ENCODE measurements at places on chromosomes 2 and 18.

DNA sequence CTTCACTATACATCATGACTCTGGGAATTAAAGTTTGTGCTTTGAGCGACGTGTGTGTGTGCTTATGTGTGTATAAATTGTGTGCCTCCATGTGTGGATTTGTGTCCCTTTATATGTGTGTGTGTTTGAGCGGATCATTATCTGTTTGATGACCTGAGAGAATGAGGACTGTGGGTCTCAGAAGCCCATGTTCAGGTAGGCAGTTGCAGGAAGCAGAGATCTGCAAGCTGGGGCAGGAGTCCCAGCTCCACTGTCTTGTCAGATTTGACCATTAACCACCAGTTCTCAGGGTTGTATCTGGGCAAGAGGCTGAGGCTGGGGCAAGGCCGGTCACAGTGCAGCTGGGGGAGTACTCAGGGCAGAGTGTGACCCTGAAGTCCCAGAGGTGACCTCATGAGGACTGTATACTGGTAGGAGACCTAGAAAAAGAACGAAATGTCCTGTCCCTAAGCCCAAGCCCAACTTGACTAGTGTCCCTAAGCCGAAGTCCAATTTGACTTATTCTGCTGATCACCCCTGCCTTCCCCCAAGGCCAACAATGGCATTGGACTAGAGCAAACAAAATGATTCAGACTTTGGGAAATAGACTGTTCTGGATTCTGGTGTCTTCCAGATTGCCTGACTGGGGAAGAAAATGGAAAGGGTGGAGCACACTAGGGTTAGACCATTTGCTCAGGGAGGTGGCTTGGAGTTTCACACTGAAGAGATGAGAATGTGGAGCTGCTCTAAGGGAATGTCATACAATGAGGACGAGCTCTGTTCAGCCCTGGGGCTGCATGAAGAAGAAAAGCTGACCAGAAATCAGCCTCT, 28.1 kb downstream of the RHOB start:
- DNase-seq: no peak

GRCh38 chr18:75086494-75087034, 122.4 kb downstream of the PTGR3 start:
- DNase-seq: no peak

- no peak for DNase-seq
These were observed 13.6 kb downstream of the TWSG1 start for GRCh38 chr18:9348079-9348671.

DNA sequence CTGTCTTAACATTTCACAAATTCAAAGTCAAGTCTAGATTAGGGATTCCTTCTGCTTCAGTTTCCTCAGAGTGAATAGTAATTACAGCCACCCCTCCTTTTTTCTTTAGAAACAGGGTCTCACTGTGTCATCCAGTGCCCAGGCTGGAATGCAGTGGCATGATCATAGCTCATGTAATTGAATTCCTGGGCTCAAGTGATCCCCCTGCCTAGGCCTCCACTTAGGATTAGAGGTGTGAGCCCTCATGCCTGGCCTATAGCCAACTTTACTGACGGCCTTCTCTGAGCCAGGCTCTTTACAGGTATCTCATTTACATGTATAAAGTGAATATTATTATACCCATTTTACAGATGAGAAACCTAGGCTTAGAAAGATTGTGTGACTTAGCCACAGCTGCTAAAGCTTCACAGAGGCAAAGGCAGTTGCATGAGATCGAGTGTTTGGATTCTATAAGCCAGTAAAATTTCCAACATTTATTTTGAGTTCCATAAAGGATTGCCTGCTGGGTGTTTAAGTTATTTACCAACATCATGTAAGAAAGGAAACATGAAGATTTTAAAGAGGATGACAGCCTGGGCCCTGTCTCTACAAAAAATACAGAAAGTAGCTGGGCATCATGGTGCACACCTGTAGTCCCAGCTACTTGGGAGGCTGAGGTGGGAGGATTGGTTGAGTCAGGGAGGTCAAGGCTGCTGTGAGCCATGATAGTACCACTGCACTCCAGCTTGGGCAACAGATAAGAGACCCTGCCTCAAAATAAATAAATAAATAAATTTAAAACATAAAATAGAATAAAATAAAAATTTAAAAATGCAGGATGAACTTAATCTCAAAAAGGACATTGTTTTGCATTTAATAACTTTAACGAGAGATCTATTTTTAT, 1.8 kb downstream of the ENOSF1 start:
- DNase-seq: no peak

DNA sequence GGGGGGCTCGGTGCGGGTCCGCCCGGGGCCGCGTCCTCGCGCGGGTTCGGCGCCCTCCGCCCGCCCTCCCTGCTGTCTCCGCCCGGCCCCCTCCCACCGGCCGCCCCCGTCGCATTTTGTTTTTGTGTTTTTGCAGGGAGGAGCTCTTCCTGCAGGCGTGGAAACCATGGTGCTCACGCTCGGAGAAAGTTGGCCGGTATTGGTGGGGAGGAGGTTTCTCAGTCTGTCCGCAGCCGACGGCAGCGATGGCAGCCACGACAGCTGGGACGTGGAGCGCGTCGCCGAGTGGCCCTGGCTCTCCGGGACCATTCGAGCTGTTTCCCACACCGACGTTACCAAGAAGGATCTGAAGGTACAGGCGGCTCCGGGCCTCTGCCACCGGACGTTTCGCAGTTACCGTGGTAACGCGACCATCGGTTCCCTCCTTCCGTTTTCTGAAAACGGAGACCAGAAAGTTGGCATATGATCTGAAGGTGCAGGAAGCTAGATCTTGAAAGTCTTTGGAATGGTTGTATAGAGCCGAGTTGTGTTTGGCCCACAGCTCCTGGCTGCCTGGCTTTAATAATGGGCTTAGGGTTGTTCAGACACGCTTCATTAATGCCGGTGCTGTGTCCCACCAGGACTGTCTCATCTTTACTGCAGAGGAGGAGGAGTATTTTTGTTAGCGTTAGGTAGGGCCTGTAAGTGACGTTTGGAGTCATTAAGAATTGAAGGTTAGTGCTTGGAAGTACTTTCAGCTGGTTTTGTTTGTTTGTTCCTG, 891 bp downstream of the KDM3A start:
- no peak for DNase-seq

- DNase-seq: no peak
These were observed 151.0 kb upstream of the NDUFV2 start for GRCh38 chr18:8951491-8951890.

DNA sequence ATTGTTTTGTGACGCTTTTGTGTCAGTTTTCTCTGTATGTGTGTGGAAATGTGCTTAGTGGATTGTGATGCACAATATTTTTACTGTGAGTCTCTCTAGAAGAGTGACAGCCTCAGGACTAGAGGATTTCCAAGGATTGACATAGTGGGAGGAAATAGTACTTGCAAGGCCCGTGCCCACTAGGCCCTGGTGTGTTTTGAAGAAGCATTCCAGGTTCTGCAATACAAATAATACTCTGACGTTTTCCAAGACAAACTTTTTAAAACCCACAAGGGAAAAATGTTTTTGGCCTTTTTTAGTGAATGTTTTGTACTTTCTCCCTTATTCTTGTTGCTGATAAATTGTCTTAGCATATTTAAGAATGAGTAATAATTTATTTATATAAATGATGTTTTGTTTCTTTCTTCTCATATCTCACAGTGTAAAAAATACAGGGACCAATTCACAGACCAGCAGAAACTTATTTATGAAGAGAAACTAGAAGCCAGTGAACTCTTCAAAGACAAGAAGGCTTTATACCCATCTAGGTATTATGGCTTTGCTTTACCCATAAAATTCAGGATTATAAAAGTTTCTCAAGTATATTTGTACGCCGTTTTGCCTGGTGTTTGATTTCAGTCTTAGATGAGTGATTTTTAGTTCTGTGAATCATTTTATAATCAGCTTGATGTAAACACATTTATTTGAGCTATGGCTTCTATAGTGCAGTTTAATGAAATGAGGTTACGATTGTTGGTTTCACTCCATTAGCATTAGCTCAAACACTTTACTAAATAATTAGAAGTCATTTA, 165.6 kb downstream of the MYO1B start:
- no peak for DNase-seq

DNA sequence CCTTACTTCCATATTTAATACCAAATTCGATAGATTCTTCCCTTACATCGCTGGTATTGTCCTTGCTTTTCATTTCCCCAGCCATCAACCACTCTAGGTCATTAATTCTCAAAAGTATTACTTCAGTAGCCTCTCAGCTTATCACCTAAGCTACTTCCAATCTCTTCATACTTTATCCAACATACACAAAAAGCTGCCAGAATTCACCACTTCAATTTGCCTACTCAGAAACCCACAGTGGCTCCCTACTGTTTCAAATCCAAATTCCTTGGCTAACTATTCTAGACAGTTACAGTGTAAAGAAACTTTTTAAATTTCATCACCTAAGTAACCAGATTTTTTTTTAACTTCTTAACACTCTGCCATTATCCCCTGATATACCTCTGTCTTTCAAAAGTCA, 4.7 kb downstream of the SLC25A12 start:
- no peak for DNase-seq

DNA sequence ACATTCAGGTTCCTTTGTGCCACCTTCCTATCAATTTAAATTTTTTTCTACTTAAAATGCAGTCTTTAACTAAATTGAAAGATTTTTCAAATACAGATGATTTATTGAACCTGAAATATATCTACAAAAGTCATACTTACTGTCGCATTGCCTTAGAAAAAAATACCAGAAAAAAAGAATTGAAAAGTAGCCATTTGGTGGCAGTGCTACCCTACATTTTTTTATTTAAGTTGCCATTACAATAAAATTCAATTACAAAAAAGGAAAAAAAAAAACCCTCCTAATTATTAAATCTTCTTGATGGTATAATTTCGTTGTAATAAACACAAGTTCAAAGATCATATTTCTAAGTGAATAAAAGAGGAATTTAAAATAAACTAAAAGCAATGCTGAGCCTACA, 43.4 kb downstream of the DSC3 start:
- DNase-seq: no peak

GRCh38 chr2:11778923-11779757, 32.7 kb downstream of the LPIN1 start:
- no peak for DNase-seq

DNA sequence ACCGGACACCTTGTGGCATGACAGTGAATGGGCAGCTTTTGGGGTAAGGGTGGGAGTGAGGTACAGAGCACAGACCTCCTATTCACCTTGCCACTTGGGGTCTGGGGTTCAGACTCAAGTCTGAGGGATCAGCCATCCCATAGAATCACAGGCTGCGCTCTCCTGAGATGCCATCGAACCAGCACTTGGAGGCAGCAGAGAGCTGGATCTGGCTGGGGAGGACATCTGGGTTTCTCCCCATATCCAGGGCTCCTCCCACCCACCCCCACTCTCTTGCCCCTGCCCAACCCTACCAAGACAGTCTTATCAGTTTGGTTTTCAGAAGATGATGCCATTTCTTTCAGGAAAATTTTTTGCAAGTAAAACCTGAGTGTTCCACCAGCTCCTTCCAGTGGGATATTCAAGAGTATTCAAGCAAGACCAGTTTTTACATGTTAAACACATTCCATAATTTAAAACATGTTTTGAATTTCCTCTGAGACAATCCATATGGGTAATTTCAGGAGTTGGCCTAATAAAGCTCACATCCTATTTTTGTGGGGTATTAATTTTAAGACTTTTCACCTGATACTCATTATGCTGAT, 29.2 kb upstream of the TEX44 start:
- DNase-seq: peak; percentile 18

- no peak for DNase-seq
These were observed 12.7 kb downstream of the NCK2 start for GRCh38 chr2:105757433-105757832.

- DNase-seq: no peak
These were observed 10.0 kb downstream of the CAPN10 start for GRCh38 chr2:240596491-240596931.

DNA sequence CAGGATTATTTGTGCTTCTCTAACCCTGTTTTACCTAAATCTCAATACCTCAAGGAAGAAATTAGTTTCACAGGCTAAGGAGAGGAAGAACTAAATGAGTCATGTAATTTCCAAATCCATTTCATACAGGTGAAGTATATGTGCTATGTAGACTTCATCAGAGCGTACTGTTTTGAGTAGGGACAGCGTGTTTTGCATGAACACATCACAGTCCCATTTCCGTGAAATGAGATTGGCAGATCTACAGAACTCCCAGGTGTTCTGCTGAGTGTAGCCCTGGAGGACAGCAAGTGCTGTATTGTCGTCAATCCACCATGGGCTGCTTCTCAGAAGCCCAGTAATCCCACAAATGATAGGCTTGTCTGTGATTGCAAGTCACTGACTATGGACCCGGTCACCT, 97.7 kb downstream of the XRCC5 start:
- DNase-seq: no peak

DNA sequence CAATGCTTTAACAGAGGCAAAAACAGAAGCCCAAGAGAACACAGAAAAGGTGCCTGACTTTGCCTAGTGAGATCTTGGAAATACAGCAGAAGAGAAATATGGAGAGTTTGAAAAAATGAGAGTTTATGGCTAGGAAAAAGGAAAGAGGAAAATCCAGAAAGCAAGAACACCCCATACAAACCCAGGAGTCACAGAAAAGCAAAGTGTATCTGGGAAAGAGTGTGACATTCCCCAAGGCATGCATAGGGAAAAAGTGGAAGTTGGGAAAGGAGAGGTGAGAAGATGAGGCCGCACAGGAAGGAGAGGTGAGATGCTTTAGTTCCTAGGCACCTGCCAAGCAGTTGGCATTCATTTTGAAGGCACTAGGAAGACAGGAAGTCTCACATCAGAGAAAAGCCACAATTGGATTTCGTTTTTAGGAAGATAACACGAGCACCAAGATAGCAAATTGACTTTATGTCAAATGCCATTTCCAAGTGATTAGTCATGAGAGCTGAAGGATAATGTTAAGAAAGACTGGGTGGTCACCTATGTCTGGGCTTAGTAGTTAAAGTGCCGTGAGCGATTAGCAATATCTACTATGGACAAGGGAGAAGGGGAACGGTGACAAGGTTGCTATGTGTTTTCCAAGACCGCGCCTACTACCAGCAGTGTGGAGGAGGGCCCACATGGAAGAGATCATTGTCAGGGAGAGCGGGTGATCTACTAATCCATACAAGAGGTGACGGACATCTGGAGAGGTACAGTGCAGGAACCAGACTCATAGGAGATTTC, 224.1 kb upstream of the PARD3B start:
- no peak for DNase-seq

DNA sequence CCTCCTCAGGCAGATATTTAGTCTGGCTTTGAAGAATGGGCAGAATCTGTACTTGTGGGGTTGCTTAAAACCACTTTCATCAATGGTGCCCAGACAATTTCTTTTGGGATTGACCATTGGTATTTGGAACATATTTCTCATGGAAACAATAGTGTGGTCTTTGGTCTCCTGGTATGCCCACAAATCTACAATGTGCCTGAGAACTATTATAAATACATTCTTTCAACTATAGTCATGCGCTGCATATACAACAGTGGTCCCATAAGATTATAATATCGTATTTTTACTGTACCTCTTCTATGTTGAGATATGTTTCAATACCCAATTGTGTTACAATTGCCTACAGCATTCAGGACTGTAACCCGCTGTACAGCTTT, 34.8 kb upstream of the PPP4R1 start:
- DNase-seq: no peak

GRCh38 chr2:180524499-180524898, 455.9 kb upstream of the UBE2E3 start:
- DNase-seq: no peak

- DNase-seq: no peak
These were observed 55.1 kb upstream of the SLC66A3 start for GRCh38 chr2:11100130-11100529.
